ENCODE measurements at places on chromosomes 16 and 17.

DNA sequence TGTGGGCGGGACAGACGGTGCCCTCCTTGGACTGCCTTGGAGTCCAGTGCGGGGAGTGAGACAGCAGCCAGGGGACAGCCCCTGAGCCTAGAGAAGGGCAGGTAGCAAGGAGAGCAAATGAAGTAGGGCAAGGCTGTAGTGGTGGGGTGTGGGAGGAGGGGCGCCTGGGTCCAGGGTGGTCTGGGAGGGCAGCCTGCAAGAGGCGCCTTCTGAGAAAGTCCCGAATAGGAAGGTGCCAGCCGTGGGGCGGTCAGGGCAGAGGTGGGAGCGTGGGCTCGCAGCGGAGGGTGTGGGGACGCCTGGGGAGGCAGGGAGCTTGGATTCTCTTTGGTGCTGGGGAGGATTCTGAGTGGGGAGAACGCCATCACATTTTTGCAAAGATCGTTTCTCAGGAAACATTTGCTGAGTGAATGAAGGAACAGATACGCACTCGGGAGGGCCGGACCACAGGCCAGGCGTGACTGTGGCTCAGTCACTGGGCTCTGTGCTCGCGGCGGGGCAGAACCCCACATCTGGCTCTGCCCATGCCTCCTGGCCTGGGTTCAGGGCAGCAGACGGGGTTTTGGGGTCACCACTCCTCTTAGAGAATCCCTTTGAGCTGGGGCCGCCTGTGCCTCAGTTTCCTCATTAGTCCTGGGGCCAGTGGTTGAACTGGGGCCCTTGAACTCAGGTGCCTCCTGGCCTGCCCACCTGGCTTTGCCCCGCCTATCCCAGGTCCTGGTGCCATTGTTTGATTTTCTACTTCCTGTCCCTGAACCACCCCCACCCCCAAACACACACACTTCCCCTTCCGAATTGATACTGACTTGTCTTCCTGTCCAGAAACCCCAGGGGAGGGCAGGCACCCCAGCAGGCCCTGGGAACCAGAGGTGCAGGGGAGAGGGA, 4.2 kb downstream of the SNN start:
- no peak for DNase-seq

DNA sequence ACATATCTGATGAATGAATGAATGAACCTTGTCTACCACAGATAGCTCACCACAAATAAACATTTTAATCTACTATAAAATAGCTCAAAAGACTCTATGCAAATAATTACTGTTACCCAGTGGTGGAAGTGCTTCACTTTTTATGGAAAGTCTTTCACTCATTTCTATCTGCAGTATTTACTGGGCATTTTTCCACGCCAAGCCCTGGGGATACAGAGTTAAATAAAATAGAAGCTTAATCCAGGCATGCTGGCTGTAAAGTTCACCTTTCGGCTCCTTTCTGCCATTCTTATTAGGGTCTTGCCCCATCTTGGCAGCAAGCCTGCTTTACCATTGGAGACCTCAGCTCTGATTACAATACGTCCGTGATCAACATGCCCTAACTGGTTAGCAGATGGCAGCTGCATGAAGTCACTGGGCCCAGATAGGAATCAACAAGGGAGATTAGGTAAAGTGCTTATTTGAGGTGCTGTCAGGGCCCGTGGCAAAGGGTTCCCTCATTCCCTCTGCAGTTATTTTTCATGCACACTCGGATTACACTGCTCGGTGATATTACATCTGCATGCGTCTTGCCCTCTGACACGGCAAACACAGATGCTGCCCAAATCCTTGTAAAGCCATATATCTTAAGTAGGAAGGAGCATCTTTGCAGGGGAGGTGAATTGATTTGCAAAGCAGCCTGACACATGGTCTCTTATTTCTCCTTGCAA, 648.9 kb downstream of the WWOX start:
- DNase-seq: no peak

DNA sequence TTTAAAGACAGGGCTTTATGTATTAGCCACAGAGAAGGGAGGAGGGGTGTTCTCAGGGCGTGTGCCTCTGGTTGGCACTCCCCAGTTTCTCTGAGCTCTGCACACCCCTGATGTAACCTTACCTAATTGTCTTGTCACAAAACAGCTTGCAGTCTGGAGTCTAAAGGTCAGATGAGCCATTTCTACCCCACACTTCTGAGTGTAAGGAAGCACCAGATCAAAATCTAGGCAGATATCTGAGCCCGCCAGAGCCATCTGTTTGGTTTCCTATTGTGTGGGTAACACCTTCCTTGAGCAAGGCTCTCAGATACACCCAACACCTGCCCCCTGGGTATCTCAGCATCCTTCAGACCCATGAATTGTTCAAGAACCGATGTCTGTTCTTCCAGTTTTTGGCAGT, 15.5 kb downstream of the CDH1 start:
- DNase-seq: no peak

GRCh38 chr17:37736428-37736827, 8.4 kb downstream of the HNF1B start:
- DNase-seq: no peak

DNA sequence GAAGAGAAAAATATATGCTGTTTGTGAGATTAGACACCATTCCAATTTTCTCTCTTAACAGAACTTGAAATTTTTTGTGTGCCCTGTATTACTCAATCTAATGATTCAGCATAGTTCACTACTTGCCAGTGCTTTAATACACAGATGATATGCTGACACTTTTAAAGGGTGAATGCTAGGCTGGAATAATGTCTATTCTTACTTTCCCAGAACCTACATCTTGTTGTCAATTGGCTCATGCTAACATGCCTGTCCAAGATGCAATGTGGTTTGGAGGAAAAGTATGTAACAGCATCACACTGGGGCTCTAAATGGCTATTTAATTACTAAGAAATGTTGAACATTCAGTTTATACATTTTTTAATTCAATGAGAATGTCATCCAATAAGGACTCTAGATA, 7.6 kb upstream of the MAP2K6 start:
- no peak for DNase-seq

DNA sequence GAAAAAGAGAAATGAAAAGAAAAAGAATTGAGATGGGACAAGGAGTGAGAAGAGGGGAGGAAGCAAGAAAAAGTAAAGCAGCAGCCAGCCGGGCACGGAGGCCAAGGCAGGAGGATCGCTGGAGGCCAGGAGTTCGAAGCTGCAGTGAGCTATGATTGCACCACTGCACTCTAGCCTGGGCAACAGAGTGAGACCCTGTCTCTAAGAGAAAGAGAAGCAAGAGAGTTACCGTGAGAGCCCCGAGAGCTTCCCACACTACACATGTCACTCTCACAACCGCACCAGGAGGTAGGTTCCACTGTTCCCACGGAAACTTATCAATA, 18.8 kb upstream of the LITAF start:
- DNase-seq: no peak
